ENCODE measurements at places on chromosomes 6 and 20.

DNA sequence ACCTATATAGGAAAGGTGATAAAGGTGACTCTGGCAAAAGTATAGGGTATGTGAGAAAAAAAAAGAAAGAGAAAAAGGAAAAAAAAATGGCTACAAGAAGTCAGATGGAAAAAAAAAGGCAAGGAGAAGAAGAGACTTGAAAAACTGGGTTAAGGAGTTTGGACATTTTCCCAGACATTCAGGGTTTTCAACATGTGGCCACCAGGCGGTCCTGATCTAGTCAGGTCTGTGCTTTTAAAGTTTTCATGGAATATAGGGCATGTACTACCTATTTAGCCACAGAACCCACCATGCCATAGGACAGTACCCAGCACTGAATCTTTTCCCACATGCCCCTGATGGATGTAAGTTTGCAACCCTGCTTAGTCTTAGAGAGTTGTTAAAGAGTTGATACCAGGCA is 433.7 kb downstream of the MAFB start:
- no peak for DNase-seq

GRCh38 chr6:159525445-159526025 is 167.5 kb downstream of the SOD2 start:
- peak; percentile 27 for DNase-seq

GRCh38 chr6:120994573-120994967 is 339.7 kb downstream of the TBC1D32 start:
- DNase-seq: no peak

- no peak for DNase-seq
Observed at GRCh38 chr20:1818247-1818840, 76.9 kb upstream of the SIRPA start.

- no peak for DNase-seq
Observed at GRCh38 chr20:62367633-62368391, 700 bp upstream of the LAMA5 start.

GRCh38 chr6:29527126-29527525 is 32.4 kb downstream of the UBD start:
- no peak for DNase-seq

GRCh38 chr6:63560801-63561287 is 11.4 kb upstream of the LOC128125822 start:
- DNase-seq: no peak

- DNase-seq: no peak
Observed at GRCh38 chr6:131937703-131938631, 13.2 kb downstream of the CCN2 start.

DNA sequence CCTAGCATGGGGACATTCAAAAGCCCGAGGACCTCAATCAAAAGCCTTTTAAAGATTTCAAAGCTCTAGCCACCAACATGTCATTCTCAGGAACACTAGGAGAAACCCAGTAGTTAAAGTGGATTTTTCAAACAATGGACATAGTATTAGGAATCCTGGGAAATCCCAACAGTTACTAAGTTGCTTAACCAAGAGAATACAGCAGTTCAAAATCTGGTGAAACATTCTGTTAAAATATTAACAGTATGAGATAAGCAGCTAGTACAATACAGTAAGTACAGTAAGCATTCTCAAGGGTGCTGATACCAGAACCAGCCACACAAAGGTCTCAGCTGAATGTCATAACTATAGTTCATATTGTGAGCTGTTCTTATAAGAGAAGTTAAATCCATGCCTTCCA is 68.6 kb downstream of the CDK19 start:
- DNase-seq: no peak

DNA sequence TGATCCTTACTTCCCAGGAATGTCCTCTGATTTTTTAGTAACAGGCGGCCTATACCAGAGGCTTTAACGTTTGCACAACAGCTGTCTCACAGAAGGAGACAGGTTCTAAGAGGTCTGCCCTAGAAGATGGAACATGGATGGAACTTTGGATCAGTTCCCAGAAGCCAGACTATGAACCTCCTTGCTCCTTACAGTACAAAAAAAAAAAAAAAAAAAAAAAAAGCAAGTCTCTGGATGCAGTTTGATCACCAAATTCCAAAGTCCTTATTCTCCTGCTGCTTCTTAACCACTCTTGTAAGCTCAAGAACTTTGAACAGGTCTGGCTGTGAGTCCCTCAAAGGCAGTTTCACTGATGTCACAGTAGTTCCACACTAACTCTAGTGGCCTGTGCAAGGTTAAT is 2.0 kb upstream of the TRMT11 start:
- no peak for DNase-seq

- DNase-seq: no peak
Observed at GRCh38 chr20:52010541-52010940, 181.0 kb downstream of the ZFP64 start.

DNA sequence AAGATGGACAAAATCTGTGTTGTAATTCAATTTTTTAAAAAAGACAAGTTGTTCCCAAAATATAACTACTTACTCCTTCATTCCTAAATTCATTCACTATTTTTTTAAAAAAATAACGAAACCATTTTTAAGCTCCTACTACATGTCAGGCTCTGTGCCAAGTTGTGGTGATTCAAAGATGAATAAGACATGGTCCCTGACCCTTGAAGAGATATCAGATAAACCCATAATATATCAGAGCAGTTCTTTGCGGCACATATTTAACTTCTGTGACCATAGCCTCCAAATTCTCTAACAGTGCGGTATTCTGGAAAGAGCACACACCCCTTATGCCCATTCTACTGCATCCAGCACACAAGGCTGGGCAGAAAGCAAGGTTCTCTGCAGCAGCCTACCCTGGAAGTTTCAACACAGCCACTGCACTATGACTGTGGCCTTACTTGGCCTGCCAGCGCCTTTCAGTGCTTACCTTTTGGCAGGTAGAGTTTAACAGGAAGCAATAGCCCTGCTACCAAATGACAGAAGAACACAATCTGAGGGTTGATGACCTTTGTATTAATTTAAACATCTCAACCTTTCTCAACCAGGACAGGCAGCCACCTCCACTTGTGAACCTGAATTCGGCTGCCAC is 406.5 kb downstream of the BTBD9 start:
- no peak for DNase-seq

- no peak for DNase-seq
Observed at GRCh38 chr6:91730710-91731109, 1143.8 kb upstream of the MAP3K7 start.

DNA sequence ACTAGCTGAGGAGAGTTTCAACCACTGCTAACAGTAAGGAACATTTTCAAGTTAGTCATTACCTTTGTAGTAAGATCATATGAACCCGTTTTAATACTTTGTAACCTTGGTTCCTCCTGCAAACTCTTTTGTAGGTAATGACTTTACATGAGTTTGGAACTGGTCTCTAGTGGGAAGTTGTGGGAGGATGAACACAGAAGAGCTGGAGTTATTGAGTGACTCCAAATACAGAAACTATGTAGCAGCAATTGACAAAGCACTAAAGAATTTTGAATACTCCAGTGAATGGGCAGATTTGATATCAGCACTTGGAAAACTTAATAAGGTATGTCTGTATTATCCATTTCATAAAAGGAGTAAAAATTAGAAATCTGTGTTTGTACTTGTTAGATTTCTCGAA is 29.3 kb downstream of the DOP1A start:
- no peak for DNase-seq

GRCh38 chr6:64984948-64985347 is 722.1 kb downstream of the EYS start:
- no peak for DNase-seq

DNA sequence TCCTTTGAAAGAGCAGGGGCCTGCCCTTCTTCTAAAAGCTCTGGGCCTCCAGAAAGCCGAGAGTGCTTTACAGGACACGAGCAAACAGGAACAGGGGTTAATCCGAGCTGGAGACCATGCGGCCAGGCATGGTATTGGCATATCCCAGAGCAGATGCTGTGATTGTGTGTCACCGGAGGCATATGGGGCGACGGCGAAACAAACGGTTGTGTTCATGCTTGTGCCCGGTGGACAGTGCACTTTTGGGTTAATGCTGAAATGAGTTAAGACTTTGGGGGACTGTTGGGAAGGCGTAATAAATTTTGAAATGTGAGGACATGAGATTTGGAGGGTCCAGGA is 1088.7 kb upstream of the DEFB115 start:
- no peak for DNase-seq
